ENCODE measurements at places on chromosomes 4 and X.
A peak's percentile ranks its signal among the peaks of the same experiment; 100 is the strongest.

GRCh38 chr4:174259580-174259979, 23.9 kb downstream of the FBXO8 start:
- DNase-seq, result no peak

- no peak for DNase-seq
Observed at GRCh38 chr4:64889906-64890610, 480.8 kb upstream of the TECRL start.

GRCh38 chr4:165709973-165710526, 163.0 kb upstream of the TLL1 start:
- DNase-seq, result no peak

GRCh38 chr4:88690355-88690754, 7.3 kb downstream of the NAP1L5 start:
- DNase-seq, result no peak

GRCh38 chrX:152451731-152451980, 541 bp upstream of the GABRA3 start:
- DNase-seq, result no peak

- no peak for DNase-seq
Observed at GRCh38 chr4:122065915-122066314, 86.2 kb upstream of the BLTP1 start.

DNA sequence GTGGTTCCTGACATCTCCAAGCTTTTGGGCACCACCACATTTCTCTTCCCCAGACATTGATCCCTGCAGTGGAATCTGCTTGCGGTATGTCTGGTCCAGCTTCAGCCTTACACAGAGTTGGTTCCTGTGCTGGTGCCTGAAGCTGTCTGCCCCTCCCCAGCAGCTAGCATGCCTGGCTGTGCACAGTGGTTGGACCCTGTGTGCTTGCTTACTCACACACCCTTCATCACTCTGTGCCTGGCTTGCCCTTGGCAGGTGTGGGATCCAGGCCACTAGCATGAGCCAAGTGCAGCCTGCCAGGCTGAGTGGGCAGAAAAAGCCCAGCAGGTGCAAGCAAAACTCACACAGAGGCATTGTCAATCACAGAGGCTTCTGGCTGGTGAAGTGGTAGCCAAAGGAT, 473.8 kb downstream of the ACTRT1 start:
- DNase-seq, result no peak

GRCh38 chr4:6956434-6957147, 47.0 kb downstream of the TBC1D14 start:
- no peak for DNase-seq

- no peak for DNase-seq
Observed at GRCh38 chrX:99761731-99762130, 648.3 kb downstream of the PCDH19 start.

- no peak for DNase-seq
Observed at GRCh38 chrX:18151157-18151556, 69.5 kb downstream of the BEND2 start.

- no peak for DNase-seq
Observed at GRCh38 chrX:65609237-65609636, 58.2 kb upstream of the MSN start.

DNA sequence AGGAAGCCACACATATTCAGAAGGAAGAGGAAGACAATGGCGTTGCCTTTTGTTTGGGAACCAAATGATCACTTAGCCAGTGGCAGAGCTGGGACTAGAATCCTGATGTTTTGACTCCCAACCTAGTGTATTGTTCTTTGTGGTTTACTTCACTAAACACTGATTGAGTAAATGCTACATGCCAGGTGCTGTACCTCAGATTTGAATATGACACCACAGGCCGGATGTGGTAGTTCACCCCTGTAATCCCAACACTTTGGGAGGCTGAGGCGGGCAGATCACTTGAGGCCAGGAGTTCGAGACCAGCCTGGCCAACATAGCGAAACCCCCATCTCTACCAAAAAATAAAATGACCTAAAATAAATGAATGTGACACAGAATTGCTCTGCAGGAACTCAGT, 8.4 kb downstream of the NDUFA1 start:
- DNase-seq, result no peak

DNA sequence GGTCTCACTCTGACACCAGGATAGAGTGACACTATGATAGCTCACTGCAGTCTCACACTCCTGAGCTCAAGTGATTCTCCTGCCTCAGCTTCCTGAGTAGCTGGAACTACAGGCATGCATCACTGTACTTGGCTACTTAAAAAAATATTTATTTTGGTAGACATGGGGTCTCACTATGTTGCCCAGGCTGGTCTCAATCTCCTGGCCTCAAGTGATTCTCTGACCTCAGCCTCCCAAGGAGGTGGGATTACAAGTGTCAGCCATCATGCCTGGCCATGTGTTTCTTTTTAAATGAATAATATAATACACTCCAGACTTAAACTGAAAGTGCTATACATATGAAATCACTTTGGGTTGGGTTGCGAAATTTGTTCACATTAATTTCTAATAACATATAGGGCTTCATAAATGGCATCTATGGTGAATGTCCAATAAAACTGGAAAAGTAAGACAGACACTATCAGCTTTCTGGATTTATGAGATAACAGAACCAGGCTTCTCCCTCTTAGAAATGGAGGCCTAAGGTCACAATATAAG, 48.0 kb downstream of the SEC24D start:
- no peak for DNase-seq

DNA sequence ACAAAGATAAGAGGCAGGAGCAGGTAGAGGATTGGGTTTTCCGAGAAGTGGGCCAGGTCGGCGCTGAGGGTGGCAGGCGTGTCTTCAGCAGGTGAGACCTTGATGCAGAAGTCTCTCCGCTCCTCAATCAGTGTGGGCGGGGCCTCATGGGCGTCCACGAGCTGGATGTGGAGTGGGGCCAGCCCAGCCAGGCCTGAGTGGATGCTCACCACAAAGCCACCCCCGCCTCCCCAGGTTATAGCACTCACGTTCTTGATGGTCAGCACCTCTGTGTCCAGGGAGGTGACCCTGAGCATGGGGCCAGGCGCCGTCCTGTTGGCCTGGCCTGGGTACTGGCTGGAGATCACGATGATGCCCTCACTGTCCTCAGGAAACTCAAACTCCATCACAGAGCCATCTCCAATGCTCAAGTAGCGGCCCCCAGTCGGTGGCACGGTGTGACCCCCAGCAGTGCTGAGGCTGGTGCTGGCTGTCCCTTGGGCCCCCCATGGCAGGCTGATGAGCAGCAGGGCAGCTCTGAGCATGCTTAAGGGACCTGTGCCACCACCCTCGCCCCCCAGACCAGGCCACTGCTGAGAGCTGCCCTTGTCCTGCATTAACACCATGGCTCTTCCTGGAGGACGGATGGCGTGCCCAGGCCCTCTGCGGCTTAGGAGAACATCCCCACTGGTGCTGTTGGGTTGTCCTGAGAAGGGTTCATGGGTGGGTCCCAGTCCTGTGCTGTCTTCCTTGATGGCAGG, 1.9 kb downstream of the SLC10A3 start:
- DNase-seq, result no peak

DNA sequence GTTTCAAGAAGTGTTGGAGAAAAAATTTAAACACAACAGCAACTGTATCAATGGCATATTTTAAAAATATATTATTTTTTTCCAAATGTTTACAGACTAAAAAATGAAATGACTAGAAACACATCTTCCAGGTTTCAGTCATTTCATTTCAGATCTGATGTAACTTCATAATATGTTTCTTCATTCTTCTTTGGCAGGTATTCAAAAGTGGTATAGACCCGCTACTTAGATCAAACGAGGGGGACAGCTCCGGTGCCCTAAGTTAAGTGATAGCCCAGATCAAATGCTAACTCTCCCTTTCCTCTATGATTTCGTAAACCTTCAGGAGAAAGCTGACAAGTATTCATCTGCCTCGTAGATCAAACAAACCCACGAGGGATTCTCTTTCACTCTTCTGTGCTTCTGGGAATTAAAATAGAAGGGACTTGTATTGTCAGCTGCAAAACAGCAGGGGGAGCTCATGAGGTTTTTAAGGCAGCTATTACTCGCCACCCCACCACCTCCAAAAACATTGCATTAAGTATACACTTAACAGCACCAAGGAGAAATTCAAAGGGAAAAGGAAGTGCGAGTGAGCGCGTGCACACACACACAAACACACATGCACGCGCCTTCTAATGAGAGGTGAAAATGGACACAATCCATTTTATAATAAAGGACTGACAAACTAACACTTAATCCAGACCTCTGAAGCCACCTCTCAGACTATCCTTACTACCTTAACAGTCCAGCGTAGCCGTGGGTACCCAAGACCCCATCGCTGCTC, 21.4 kb downstream of the HELT start:
- DNase-seq, result no peak

GRCh38 chr4:78780093-78780492, 3.9 kb downstream of the BMP2K start:
- DNase-seq, result no peak

GRCh38 chr4:151195801-151196200, 81.2 kb upstream of the PRSS48 start:
- no peak for DNase-seq

DNA sequence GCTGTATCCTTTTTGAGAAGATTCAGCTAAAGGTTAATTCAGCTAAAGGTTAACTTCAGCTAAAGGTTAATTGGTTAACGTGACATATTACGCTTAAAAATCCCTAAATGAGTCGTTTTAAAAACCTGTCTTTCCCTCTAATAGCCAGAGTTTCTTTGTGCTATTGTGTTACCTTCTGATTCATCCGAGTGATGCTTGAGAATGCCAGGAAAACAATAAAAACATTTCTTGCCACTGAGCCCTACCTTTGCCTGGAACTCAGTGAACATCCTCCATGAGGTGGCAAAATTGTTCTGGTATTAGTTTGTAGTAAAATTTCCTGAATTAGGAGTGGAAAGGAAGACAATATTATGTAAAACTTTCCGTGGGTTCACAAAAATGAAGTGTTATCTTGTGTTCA, 13.7 kb upstream of the TMPRSS11E start:
- DNase-seq, result no peak

DNA sequence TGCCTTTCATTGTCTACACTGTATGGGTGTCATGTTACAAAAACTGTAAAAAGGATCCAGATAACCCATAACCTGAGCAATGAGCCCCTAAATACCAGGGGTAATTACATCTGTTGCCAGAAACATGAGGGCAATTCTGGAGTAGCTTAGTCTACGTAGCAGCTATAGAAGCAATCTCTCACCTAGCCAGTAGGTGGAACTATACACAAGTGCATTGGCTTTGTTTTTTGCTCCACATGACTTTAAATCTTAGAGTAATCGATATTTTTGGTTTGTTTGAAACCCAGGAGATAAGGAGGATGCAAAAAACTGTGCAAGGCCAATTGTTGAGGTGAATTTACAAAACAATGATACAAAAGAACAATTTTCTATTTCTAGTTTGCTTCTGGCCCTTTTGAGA, 57.5 kb downstream of the GPR82 start:
- peak; percentile 34 for DNase-seq

- no peak for DNase-seq
Observed at GRCh38 chr4:13794819-13795565, 167.5 kb upstream of the BOD1L1 start.

DNA sequence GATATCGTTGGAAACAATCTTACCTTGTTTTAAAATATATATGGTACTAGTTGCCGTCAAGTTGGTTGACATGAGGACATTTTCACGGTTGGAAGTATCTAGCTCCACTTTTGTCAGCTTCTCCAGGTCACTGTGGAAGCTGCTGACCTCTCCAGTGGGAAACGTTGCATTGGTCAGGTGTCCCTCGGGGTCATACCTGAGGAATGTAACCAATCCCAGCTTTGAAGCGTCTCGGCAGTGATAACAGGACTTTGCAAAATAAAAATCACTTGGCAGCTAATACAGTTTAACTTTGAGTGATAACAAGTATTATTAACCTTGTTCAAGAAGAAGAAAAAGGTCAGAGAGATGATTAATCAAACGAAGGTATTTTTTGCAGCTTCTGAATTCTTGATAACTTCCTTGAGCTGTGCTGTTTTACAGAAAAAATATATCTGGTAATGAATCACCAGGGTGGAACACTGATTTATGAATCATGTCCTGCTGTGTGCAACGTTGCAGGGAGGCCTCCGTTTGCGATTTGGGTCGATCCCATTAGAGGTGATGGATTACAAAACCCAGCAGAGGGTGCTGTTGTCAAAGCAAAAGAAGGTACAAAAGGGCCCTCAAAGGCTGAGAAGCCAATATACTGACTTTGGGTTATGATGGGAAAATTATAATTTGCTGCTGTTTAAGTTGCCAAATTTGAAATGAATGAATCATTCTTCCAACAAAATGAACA, 60.1 kb downstream of the SH2D1A start:
- peak; percentile 47 for DNase-seq

- DNase-seq, result no peak
Observed at GRCh38 chrX:18997916-18998315, 14.0 kb upstream of the PHKA2 start.

- DNase-seq, result no peak
Observed at GRCh38 chrX:2374086-2374485, 126.7 kb downstream of the DHRSX start.

- DNase-seq, result no peak
Observed at GRCh38 chr4:114487101-114487500, 111.5 kb upstream of the UGT8 start.

- DNase-seq, result no peak
Observed at GRCh38 chr4:14816623-14817261, 185.5 kb upstream of the CPEB2 start.

GRCh38 chr4:34200535-34200934, 2043.8 kb downstream of the ARAP2 start:
- no peak for DNase-seq

- DNase-seq, result no peak
Observed at GRCh38 chr4:150224896-150225591, 146.8 kb downstream of the DCLK2 start.

DNA sequence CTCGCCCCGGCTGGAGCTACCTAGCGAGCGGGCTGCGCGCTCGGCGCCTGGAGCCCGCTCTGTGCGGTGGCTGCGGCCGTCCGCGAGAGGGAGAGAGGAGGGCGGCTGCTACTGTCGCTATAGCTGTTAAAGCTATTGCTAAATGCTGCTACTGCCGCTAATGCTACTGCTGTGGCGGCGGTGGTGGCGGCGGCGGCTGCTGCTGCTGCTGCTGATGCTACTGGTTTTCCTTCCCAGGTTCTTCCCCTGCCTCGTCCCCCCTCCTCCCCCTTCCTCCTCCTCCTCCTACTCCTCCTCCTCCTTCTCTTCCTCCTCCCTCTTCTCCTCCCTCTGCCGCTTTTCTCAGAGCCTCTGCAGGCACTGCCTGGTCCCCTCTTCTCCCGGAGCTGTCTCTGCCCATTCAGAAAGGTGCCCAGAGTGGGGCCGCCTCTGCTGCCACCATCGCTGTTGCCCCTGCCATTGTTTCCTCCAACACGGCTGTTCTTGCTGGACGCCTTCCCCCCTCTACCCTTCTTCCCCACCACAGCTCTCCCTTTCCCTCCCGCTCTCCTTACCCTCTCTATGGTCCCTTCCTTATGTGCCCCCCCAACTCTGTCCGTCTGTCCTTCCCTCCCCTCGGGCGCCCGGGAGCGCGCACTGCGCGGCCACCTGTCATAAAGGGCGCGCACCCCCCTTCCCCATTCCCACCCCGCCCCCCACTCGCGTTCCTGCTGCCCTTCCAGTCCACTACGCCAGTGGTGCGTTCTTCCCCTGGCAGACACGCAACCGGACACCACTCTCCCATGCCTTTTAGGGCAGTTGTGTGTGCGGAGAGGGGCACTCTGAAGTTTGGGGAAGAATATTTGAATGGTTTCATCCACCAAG, at the start of gene NEXMIF:
Gene NEXMIF, minus strand, starts transcription at position 228 of the 864 bp plus-strand sequence.
- peak; percentile 8 for DNase-seq

- DNase-seq, result no peak
Observed at GRCh38 chr4:88623097-88623496, 30.8 kb downstream of the HERC3 start.

GRCh38 chr4:64581422-64581821, 172.2 kb upstream of the TECRL start:
- no peak for DNase-seq

GRCh38 chr4:114807759-114808404, 209.3 kb downstream of the UGT8 start:
- DNase-seq, result no peak

- DNase-seq, result no peak
Observed at GRCh38 chr4:36574816-36575215, 293.4 kb downstream of the DTHD1 start.

Measured in stimulated activated CD4-positive, alpha-beta T cell treated with anti-CD3 and anti-CD28 coated beads, Interleukin-12 subunit alpha, Interleukin-12 subunit beta, amount 100 ng/mL, for 48 hours (primary cell).